ENCODE measurements at places on chromosomes 1 and 21.

- peak; percentile 31 for DNase-seq
Measured at GRCh38 chr1:179228783-179229213, 679 bp downstream of the ABL2 start.

DNA sequence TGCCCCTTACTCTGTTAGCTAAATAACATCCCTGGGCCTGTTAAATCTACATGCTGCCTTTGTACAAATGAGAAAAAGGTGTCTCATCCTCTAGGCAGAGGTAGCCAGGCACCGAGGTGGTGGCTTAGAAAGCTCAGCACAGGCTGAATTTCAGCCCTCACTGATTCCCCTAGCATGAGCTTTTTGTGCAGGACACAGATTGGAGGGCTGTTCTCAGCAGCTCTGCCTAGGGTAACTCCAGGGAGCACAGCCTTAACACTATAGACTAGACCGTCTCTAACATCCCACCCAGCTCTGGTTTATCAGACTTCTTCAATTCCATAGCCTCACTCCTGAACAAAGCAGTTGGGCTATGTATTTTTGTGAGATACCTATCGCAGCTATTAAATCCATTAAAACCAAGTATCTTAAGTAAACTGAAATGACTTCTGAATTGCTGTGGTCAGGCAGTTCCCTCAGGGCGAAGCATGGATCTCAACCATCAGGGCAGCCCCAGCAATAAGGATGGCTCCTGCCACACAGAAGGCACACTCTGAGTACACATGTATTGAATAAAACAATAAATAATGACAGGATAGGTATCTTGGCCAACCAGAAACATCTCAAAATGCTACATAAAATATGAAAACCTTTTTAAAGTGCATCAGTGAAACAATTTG is 14.8 kb downstream of the S100A6 start:
- no peak for DNase-seq

GRCh38 chr1:18631496-18632217 is 1.0 kb downstream of the PAX7 start:
- DNase-seq: no peak

- peak; percentile 15 for DNase-seq
Measured at GRCh38 chr1:221161571-221162041, 282.4 kb downstream of the HLX start.

DNA sequence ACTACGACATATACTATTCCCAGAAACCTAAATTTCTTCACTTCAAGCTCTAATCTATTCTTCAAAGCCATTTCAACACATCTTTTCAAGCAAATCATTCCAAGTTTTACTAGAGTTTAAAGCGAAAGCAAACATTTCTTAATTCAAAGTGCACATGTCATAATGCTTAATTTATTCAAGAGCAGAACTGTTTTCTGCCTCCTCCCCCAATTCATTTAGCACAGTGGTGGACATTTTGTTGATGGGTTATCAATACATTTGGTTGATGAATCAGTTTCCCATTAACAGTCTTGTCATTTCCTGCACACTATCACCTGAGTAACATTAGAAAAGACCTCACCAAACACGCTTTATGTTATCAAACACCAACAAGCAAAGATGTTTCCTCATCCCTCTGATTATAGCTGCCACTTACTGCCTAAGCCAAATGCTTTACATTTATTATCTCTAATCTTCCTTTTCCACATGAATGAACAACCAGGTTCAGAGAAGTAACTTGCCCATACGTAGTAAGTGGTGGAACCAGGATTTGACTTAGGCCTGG is 2.0 kb downstream of the SRSF4 start:
- no peak for DNase-seq

DNA sequence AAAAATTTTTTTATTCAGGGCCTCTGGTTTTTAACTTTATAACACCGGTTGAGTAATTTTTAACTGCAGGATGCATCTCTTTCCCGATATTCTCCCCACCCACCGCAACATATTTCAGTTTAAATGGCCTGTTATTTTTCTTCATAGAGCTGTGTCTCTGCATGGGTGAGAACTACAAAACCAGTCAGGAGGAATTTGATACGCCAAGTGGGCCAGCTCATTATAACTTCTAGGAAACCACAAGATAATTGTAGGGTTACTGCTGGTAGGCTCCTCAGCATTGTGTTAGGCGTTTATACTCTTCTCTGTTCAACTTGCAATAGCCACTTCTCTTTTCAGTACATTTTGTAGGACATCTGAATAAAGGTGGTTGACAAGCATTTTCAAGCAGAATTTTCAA is 169.7 kb downstream of the PBX1 start:
- DNase-seq: no peak

GRCh38 chr1:240337781-240338180 is 246.1 kb downstream of the FMN2 start:
- DNase-seq: no peak

DNA sequence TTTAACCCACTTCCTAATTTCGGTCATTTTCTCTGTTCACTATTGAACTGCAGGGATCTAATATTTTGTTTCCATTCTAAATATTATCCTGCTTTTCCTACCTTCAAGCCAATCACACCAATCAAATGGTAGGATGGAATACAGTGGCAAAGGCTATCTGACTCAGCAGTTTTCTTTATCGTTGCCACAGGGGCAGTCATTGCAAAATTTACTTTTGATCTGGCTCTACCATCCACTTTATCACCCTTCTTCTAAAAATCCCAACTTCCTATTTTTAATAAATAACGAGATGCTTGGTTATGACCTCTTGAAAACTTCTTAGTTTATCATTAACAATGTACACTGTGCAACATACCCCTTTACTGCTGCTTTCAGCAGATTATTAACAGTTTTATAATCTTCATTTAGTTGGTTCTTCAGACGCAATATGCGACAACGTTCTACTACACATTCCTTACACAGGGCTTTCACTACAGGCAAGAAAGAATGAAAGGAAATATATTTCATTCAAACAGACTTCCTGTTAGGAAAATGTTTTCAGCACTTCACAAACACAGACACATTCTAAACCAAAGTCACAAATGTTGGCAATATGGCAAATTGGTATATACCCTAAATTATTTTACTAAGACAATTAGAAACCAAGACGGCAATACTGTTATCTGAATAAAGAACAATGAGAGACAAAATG is 52.3 kb upstream of the RAP1GAP start:
- peak; percentile 4 for DNase-seq

DNA sequence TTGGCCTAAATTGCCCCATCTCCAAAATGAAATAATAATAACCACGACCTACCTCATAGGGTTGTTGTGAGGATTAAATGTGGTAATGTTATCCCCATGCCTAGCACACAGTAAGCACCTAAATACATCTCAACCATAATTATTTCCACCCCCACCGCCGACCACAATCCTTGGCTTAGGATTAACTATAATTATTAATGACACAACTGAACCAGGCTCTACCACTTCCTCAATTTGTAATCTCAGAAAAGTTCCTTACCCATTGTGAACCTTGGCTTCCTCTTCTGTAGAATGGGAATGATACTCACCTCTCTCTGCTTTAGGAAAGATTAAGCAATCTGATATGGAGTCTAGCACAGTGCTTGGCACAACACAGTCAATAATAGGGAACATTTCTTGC is 44.3 kb upstream of the TACSTD2 start:
- no peak for DNase-seq

- peak; percentile 83 for DNase-seq
Measured at GRCh38 chr1:48677306-48678287, 99.1 kb downstream of the BEND5 start.

DNA sequence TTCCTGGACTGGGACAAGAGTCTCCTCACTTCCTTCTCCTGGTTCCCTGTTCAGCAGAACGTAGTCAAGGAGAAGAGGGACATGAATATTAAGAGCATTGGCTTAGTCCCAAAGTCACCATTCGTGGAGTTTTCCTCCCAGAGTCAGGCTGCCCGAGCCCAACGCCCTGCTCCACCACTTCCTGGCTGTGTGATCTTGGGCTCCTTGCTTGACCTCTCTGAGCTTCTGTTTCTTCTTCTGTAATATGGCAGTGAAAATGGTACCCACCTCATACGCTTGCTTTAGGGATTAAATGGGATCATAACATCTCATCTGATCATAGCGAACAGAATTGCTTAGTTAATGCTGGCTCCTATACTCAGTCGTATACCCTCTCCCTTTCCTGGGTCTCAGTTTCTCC is 12.0 kb upstream of the CASZ1 start:
- DNase-seq: no peak

- DNase-seq: no peak
Measured at GRCh38 chr1:244256086-244256676, 195.5 kb downstream of the ADSS2 start.

- DNase-seq: no peak
Measured at GRCh38 chr21:15408089-15408488, 321.7 kb upstream of the USP25 start.

DNA sequence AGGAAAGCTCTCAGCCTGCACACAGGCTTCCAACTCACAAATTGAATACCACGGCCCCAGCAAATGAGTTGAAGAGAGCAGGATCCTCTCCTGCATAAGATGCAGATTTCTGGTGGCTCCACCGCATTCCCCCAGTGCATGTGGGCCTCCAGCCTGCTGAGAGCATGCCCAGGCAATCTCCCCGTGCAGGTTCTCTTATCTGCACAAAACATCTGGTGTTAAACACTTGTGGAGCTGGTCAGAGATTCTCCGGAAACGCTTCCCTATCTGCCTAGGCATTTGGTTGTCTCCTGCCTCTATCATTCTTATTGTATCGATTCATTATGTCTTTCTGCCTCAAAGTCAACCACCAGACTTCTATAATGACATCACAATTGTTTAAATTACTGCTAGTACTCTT is 1349.0 kb upstream of the B3GALT2 start:
- no peak for DNase-seq

DNA sequence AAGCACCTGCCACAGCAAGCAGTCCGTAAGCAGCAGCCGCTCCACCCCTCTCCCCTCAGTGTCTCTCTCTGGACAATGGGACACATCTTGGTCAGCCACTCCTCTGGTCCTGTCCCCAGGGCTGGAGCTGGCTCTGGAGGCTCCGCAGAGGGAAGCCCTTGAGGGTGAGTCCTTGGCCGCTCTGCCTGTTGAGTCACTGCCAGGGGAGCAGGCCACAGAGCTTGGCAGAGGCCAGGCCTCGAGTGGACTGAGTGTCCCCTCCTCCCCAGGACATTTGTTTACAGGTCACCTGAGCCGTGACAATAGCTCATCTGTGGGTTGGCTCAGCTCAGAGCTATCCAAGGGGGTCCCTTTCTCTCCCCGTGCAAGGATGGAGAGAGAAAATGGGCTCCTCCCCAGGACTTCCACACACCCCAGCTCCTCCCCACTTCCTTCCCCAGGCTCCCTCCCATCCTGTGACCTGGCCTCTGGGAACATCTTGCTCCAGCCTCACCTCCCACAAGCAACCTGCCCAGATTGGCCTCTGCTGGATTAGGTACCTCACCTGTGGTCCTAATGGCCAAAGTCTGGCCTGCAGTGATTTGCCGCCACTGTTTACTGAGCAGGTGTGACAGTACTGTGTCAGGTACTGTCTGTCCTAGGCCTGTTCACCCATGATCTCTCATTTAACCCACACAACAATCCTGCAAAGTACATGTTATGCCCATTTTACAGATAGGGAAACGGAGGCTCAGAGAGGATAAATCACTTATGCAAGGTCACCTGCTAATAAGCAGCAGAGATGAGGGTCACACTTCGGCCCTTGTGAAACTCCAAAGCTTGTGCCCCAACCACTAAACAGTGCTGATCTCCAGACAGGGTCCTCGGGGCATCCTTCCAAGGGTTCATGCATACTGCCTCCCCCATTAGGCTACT is 4.8 kb downstream of the FAM131C start:
- peak; percentile 74 for DNase-seq

- DNase-seq: no peak
Measured at GRCh38 chr1:232986527-232986922, 36.1 kb downstream of the NTPCR start.

DNA sequence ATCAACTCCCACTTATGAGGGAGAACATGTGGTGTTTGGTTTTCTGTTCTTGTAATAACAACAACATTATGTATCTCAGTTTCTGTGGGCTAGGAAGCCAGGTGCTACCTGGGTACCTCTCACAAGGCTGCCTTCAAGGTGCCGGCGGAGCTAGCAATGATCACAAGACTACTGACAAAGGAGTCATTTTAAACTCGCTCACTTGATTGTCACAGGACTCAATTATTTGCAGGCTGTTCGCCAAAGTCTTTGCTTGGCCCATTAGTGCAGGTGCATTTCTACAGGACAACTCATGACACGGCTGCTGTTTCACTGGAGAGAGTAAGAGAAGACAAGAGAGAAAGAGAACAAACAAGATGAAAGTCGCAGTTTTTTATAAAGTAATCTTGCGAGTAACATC is 1237.4 kb upstream of the TMPRSS15 start:
- DNase-seq: no peak
